ENCODE measurements at places on chromosomes 7 and 10.
A peak's percentile ranks its signal among the peaks of the same experiment; 100 is the strongest.

- no peak for DNase-seq
Measured at GRCh38 chr10:44245601-44245938, 139.3 kb downstream of the CXCL12 start.

DNA sequence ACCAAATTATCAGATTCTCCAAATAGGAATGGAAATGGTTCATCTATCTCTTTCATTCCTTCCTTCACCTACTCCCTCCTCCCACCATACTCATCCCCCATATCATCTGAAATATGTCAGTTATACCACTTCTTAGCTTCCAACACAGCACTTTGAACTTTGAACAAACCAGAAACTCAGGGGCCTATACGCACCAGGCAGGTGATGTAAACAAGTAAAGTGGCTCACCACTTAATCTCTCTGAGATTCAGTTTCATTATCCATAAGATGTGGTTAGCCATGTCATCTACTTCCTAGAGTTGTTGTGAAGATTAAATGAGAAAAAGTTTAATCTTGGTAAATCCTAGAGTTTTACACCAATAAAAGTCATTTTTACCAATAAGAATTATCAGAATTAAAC is 65.9 kb upstream of the LRRN3 start:
- DNase-seq, result no peak

DNA sequence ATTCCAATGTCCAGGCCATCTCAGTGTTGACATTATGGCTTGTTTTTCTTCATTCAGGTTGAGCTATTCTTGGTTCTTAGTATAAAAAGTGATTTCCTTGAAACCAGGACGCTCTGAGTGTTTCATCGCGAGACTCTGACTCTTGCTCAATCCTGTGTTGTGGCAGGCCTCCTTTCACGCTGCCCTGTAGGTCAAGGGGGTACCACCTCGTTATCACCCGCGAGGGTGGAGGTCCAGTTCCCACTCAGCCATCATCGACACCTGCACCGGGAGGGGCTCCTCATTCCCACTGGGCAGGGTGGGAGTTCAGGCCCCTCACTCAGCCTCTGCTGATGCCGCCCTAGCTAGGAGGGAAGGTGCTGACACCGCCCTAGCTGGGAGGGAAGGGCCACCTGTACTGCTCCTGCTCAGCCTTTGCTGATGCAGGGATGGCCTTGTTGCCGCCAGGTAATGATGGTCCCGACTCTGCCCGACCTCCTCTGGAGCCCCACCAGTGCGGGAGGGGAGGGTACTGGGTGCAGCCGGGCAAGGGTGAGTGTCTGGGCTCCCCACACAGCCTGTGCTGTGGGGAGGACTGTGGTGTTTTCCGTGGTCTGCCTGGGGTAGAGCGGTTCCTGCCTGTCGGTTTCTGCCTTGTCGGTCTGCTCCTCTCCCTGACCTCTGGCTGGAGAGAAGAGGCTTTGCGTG is 16.4 kb downstream of the IQCE start:
- no peak for DNase-seq

- DNase-seq, result no peak
Measured at GRCh38 chr7:151940048-151940811, 16.0 kb upstream of the GALNTL5 start.

GRCh38 chr10:117501460-117502035 is 41.0 kb upstream of the EMX2 start:
- DNase-seq, result no peak

DNA sequence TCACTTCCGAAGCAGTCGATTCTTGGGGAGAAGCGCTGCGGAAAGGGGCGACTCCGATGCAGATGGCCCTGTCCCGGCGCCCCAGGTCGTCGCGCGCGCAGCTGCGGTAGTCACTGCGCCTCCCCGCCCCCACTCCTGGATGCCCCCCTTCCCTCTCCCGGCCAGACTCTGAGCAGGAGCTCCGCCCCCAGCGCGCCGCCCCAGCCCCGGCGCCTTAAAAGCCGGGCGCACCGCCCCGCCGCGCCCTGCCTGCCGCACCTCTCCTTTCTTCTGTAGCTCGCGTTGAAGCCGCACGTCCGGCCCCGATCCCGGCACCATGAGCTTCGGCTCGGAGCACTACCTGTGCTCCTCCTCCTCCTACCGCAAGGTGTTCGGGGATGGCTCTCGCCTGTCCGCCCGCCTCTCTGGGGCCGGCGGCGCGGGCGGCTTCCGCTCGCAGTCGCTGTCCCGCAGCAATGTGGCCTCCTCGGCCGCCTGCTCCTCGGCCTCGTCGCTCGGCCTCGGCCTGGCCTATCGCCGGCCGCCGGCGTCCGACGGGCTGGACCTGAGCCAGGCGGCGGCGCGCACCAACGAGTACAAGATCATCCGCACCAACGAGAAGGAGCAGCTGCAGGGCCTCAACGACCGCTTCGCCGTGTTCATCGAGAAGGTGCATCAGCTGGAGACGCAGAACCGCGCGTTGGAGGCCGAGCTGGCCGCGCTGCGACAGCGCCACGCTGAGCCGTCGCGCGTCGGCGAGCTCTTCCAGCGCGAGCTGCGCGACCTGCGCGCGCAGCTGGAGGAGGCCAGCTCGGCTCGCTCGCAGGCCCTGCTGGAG is at the start of gene INA:
INA (plus strand) TSS at position 243 of the 817 bp plus-strand sequence; CDS start at position 317, 74 bp downstream.
- DNase-seq, result no peak

DNA sequence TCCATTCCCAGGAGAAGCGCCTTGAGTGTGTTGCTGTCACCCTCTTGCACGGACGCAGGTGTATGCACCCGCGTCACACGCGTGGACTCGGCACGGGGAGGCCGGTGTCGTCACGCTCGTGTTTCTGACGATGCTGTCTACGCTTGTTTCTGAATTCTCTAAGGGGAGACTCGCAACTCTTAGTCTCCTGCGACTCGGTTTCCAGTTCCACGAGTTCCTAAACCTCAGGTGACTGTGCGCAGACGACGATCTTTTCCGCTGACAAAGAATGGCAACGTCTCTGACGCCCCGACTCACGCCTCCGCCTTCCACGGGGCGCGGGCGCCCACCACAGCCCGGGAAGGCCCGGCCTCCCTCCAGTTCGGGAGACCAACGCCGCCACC is 579 bp downstream of the IDI1 start:
- DNase-seq, result no peak

DNA sequence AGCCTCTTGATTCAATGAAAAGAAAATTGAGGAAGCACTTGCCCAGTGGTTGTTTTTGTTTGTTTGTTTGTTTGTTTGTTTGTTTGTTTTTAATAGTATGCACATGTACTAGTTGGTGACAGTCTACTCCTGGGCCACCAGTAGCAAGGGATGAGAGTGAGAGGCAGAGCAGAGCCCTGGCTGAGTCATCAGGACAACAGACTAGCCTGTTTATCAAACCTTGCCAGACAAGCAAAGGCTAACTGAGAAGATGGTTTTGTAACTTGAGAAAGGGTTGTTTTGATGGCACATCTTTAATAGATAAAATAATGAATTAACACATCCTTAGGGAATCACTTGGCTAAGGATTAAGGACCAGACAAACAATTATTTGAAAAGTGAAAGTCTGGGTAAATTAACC is 78.1 kb downstream of the INHBA start:
- no peak for DNase-seq

DNA sequence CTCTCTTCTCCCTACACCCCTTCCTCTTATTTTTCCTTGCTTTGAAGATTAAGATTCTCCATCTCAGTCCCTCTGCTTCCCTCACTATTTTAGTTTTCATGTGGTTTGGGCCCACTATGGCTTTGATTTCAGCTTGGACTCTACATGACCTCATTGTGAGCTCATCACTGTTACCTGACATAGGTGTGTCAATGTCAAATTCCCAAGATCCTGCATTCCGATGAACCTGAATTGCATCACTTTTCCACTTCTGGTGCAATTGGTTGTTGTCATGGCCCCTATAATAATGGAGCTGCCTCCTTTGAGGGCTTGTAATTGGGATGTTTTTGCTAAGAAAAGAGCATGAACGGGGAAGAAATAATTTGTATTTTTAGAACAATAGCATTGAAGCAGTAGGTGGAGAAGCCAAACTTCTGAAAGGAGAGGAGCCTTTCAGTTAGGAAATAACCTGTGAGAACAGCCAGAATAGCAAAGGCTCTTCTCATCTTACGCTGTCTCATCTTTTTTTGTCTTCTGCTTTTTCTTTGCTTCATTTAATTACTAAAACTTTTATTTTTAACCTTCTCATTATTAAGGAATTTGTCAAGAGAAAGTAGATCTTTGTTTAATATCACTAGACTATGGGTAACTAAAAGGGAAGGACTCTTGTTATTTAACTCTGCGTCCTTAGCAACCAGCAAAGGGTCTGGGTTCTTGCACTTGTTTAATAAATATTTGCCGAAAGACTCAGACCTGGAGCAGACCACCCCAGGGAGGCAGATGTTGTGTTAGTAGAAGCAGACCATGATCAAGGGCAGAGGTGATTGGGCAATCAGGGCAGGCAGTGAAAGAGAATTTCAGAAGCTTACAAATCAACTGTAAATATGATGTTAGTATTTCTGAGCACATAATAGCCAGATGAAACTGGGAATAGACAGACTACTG is 95.4 kb downstream of the TES start:
- DNase-seq, result no peak

DNA sequence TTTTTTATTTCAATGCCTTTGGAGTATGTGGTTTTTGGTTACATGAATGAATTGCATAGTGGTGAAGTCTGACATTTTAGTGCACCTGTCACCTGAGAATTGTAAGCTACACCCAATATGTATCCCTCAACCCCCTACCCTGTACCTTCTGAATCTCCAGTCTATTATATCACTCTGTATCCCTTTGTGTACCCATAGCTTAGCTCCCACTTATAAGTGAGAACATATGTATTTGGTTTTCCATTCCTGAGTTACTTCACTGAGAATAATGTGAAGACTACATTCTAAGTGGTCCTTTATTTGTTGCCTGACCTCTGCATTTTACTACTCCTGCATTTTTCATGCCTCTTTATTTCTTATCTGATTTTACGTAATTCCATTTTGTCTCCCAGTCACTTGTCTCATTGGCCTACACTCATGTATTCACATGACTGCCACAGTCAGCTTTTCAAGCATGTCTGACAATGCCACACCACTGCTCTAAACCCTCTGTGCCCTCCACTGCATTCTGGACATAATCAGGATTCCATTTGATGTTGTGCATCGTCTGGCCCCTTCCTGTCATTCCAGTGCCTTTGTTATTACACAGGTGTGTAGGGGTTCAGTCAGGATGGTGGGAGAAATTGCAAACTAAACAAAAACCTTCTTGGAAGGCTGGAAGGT is 1325.5 kb downstream of the XPNPEP1 start:
- no peak for DNase-seq

DNA sequence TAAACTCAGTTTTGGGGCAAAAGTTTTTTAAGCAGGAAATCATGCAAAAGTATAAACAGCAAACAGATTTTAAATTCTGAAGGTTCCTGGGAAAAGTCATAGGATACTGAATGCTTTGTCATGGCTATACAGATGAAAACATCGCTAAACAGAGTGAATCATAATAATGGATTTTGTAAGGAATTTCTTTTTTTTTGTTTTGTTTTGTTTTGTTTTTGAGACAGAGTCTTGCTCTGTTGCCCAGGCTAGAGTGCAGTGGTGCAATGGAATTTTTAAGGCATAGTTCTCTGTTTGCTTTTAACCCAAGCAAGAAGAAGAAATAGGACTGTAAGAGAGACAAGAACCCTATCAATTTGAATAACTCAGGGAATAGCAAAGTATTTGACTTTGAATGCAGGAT is 285.3 kb downstream of the NRG3 start:
- DNase-seq, result no peak

- DNase-seq, result no peak
Measured at GRCh38 chr10:32190890-32191491, 134.8 kb upstream of the KIF5B start.

DNA sequence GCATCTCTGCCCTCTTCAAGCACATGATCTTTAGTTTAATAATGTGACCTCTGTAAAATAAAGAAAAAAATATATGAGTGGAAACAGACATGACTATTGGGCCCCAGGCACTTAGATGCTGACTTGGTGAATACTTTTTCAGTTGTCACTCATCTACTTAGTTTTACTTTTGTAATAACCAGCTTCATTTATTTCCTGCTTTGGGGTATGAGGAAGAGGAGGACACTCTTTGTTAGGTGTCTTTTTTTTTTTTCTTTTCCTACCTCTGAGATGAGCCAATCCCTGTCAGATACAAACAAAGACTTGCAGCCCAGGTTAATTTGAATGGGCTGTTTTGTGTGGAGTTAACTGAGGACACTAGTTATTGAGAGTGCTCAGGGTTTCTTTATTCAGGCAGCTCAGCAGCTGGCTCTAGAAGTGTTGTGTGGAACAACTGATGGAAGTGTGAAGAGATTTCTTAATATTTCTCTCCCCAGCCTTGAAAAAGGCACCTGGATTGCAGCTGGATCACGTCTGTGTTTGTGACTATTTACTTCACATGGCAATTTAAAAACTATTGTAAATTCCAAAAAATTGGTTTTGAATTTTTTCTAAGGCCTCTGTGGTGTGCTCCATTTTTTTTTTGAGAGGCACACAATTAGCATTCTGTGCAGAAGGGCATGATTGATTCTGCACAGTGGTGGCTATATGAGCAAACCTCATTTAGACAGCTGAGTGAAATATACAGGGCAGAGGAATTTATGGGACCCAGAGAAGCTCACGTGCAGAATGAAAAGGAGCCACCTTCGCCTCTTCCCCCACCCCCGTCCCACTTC is 333.8 kb downstream of the LRMDA start:
- DNase-seq, result no peak

DNA sequence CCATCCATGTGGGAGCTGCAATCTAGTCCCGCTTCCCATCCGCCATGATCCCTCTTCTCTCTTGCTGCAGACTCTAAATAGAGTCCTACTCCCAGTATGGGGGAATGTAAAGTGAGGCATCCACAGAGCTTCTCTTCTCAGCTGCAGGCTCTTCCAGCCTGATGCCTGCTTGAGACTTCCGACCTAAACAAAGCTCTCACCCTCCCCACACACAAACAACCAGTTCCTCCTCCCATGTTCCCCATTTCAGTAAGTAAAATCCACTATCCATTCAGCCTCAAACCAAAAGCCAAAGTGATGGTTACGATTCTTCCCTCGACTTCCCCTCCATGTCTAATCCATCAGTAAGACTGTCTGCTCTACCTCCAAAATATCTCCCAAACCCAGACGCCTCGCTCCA is 108.2 kb upstream of the NFE2L3 start:
- DNase-seq, result no peak

- DNase-seq, result no peak
Measured at GRCh38 chr10:32120147-32120546, 63.9 kb upstream of the KIF5B start.

- DNase-seq, result no peak
Measured at GRCh38 chr7:100642534-100642907, 1.2 kb upstream of the TFR2 start.

- DNase-seq, result no peak
Measured at GRCh38 chr7:82126576-82126975, 317.0 kb downstream of the CACNA2D1 start.

GRCh38 chr10:47248386-47249090 is 51.5 kb upstream of the GDF10 start:
- no peak for DNase-seq

GRCh38 chr10:84328418-84329195 is at the start of gene CCSER2:
Gene CCSER2, plus strand, starts transcription at chr10:84328589. Its CDS starts 42,464 bp downstream, at chr10:84371053.
- DNase-seq, result peak; percentile 87

DNA sequence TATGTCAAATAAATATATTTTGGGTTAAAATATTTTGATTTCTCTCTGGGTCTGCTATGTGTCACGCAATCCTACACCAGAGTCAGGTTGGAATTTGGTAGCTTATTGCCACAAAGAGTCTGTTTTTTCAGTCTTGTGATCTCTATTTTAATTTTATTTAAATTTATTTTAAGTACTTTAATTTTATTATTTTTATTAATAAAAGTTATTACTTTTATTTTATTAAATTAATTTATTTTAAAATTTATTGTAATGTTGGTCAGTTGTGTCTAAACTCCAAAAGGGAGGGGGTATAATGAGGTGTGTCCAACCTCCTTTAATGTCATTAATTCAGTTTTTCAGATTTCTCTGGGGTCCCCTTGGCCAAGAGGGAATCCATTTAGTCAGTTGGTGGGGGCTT is 42.8 kb upstream of the RAB18 start:
- no peak for DNase-seq

GRCh38 chr10:131475043-131475442 is 163.5 kb upstream of the TCERG1L start:
- no peak for DNase-seq
